ENCODE measurements at places on chromosomes 5 and 9. TPM values are rescaled to one million over a fixed set of nuclear protein-coding genes. Genes with fewer than 3 reads are reported as not detected.

STING1 gene
- polyA plus RNA-seq: 31.6 TPM

PCDHGA12 gene
- polyA plus RNA-seq: 1.6 TPM

- peak; percentile 96 for DNase-seq
Measured at GRCh38 chr5:81851481-81852178, 100.7 kb upstream of the SSBP2 start.

GRCh38 chr9:109812818-109813281, 32.9 kb downstream of the PALM2AKAP2 start:
- DNase-seq: no peak

NR2F1-AS1 gene
- polyA plus RNA-seq: 58.1 TPM

ANKRD18A gene
- 4.3 TPM for polyA plus RNA-seq

DNA sequence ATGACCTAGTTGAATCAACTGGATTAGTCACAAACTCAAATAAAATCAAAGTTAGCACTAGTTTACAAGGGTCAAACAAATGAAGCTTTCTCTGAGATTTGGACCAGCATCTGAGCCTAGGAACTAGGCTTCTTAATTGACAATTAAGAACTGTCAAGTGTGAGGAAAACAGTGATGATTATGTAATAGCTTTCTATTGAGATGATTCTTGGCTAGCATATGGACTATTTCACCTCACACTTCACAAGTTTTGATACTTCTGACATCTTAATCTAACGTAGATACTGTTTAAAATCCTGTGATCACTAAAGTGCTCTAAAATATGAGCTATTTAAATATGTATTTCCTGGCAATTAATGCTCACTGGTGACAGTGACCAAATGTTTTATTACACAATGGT, 542.9 kb downstream of the EFNA5 start:
- no peak for DNase-seq

- peak; percentile 7 for DNase-seq
Measured at GRCh38 chr9:108272349-108272899, 583.4 kb downstream of the ACTL7B start.

RORB gene
- polyA plus RNA-seq: 0.11 TPM

DNA sequence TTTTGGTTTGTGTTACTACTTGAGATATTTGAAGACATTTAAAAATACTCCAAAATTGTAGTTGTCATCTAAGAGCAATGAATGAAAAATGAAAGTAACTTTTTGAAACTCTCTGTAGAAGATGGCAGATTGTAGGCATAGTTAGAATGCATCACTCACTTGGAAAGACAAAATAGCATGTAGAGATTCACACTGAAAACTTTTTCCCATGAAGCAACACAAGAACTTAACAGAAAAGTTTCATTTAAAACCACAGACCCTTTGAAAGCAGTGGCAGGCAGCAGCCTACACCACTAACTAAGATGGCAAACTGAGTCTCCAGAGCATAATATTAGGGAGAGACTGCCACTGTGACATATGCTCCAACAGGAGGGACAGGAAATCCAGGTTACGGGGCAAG, 18.9 kb upstream of the FAM174A start:
- DNase-seq: no peak

PPIP5K2 gene
- polyA plus RNA-seq: 103 TPM

DNA sequence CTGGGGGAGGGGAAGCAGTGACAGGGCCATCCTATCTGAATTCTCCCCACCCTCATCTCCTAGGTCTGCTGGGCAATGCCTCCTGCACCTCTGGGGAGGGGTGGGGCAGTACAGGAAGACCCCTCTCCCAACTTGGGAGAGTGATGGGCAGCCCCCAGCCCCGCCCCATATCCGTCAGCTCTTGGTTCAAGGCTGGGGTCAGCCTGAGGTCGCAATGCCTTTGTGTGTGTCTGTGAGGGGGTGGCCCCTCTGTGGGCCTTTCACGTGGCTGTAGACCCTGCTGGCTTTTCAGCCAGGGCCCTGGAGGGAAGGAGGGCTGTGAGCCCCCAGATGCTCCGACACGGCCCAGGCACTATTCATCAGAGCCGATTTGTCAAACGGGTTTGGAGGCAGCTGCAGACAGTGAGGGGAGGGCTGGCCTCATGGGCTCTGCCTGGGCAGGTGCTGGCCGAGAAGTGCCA, 49.5 kb upstream of the RNU6ATAC start:
- DNase-seq: no peak

- DNase-seq: no peak
Measured at GRCh38 chr9:88804254-88804596, 187.0 kb upstream of the S1PR3 start.

SPINK13 gene
- polyA plus RNA-seq: 0.58 TPM

GRCh38 chr5:43042176-43042625, 2.1 kb upstream of the ANXA2R start:
- no peak for DNase-seq

C5orf34 gene
- 5.9 TPM for polyA plus RNA-seq

- DNase-seq: no peak
Measured at GRCh38 chr9:78938821-78939220, 632.9 kb upstream of the TLE4 start.

DNA sequence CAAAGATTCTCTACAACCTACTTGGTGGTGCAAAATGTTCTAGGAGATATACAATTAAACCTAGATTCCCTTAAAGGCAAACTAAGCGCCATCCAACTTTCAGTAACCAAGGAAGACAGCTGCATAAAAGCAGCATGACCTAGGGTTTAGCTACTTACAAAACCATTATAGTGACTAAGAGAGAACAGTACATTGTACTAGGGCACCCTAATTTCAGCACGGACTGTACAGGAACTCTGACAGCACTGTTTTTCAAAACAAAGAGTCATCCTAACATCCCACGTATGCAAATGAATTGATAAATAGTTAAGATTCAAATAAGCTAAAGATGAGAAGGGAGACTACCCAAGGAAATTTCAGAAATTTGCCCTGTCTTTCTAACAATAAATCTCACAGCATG, 30.0 kb downstream of the STRBP start:
- DNase-seq: no peak

- DNase-seq: peak; percentile 62
Measured at GRCh38 chr9:89597711-89598362, 7.0 kb upstream of the GADD45G start.

PCDHA9 gene
- 0.06 TPM for polyA plus RNA-seq

- DNase-seq: no peak
Measured at GRCh38 chr5:154147666-154148065, 42.9 kb upstream of the GALNT10 start.

DNA sequence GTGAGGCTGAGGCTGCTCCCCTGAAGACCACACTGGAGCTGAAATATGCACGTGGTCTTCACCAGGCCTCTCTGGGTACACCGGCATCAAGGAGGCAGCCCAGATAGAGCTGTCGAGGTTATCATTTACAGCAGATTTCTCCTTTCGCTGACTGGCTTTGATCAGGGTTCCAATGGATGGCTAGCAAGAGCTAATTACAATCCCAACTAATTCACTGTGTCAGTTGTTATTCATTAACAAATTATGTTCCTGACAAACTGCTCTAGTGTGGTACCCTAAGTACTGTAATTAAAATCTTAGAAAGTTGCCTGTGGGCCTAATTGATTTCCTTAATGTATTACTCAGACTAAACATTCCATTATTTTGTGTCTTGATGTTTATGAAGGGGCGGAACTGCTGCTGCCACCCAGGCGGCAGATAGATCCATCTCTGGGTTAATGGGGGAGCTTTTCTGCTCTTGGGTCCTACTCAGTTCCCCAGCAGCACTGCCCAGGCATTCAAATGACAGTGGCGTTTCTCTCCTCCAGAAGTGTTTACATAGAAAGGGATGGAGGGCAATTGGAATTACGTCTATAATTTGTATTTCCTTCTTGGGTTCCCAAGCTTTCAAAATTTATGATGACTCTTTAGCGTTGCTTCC, 71.7 kb upstream of the RAD23B start:
- DNase-seq: no peak

PCDHA10 gene
- 0.51 TPM for polyA plus RNA-seq

- no peak for DNase-seq
Measured at GRCh38 chr5:106006242-106006641, 1664.5 kb downstream of the EFNA5 start.

- DNase-seq: peak; percentile 13
Measured at GRCh38 chr5:180127682-180128670, 56.4 kb upstream of the RNF130 start.

SPATA31A3 gene
- polyA plus RNA-seq: not detected

DNA sequence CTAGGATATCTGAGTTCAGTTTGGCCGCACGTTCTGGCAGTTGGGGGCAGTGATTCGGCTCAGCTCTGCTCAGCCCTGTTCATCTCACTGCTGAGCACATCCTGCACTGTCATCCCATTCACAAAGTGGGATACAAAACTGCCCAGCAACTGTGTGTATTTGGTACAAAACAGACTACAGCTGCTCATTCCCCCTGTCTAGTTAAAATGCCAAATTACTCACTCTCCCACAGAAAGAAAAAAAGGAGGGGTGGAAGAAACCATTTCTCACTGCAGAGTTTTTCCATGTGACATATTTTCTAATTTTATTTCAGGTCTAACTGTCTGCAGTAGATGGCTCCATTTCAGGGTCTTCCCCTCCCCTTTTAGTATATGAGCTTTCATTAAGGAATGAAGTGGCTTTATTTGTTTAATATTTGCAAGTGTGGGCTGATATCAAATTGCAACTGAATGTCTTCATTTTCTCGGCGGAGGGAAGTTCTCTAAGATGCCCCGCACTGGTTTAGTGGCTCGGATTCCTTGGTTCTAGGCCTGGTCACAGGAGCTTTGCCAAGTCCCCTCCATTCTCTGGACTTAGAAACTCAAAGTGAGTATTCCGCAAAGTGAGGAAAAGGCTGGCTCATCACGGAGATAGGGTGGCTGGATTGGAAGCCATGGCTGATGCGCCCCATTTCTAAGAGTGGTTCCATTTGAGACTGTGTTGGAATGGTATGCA, 14.7 kb downstream of the COL15A1 start:
- no peak for DNase-seq

GRCh38 chr5:72852356-72852755, 35.9 kb downstream of the TNPO1 start:
- DNase-seq: no peak

DNA sequence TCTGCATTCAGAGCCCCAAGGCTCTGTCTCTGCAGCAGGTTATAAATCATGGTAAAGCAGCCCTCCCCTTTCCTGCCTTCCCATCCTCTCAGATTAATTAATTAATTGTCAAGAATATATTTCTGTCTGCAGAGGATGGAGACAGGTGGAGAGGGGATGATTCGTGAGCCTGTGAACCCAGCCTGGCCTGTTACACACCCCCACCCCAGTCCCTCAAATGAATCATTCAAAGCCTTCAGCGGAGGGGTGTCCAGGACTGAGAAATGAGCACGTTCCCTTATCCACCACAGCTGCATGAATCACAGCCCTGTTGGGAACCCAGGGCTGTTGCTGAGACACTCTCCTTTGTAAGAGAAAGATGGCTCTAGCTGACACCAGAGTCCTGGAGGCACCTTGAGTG, 56.0 kb downstream of the NIPAL4 start:
- DNase-seq: no peak

ARRDC3 gene
- 171 TPM for polyA plus RNA-seq

- DNase-seq: no peak
Measured at GRCh38 chr5:138148811-138149210, 9.6 kb upstream of the NME5 start.

- DNase-seq: no peak
Measured at GRCh38 chr5:51731421-51732029, 348.3 kb downstream of the ISL1 start.

- DNase-seq: no peak
Measured at GRCh38 chr9:85892401-85892800, 48.5 kb upstream of the NAA35 start.

DNA sequence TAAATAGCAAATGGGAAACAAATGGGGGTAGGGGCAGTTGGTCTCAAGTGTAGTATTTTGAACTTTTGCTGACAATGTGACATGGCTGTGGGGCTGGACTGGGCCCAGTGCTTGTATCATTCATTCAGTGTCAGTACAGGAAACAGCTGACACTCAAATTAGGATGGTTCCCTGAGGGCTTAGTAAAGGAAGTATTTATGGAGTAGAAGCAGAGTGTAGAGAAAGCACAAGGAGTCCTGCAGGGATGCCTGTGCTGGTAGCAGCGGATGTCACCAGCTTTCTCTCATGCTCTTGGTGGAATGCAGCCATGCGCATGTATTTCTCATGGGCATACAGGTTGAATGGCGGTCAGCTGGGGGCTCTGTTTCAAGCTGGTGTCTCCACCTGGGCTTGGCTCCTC, 72.9 kb upstream of the SLC44A1 start:
- DNase-seq: no peak

SARDH gene
- 9.4 TPM for polyA plus RNA-seq

DNA sequence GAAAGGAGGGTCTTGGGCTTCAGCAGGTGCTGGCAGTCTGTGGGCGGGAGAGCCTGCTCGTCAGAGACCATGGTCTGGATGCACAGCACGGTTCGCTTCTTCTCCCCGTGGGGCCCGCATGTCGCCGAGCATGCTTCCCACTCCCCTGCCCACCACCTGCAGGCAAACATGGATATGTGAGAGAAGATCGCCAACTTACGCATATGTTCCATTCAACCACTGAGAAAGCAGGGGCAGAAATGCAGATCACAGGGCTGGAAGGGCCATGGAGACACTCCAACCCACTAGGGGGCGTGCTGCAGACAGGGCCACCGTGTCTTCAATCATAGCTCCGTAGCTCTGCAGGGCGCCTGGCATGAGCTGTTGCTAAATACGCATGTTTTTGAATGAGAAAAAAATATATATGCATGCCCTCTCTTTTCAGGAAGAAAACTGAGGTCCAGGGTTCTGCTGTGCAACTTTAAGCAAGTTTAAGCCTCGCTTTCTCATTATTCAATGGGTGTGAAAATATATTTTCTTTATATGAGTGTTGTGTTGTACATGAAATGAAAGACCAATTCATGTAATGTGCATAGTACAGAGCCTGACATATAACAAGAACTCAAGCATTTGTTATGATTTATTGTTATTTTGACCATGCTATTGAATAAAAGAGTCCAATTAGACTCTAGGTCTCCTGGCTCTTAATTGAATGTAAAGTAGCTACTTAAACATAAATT, 148.0 kb downstream of the TARS1 start:
- no peak for DNase-seq
